ENCODE measurements at places on chromosomes 16 and 17. TPM values are rescaled to one million over a fixed set of nuclear protein-coding genes. Genes with fewer than 3 reads are reported as not detected.

RNF222 gene
- total RNA-seq = not detected

CD300LB gene
- not detected for total RNA-seq

ZSCAN10 gene
- 0.19 TPM for total RNA-seq

PRAC2 gene
- not detected for total RNA-seq

TBC1D3H gene
- total RNA-seq = not detected

MMP25 gene
- 2.2 TPM for total RNA-seq

SERPINF2 gene
- total RNA-seq = not detected

GRCh38 chr16:23960081-23960885 lies 124.5 kb downstream of the PRKCB start:
- no peak for DNase-seq

GRCh38 chr17:8622191-8622590 lies 8.3 kb downstream of the MYH10 start:
- no peak for DNase-seq

DNA sequence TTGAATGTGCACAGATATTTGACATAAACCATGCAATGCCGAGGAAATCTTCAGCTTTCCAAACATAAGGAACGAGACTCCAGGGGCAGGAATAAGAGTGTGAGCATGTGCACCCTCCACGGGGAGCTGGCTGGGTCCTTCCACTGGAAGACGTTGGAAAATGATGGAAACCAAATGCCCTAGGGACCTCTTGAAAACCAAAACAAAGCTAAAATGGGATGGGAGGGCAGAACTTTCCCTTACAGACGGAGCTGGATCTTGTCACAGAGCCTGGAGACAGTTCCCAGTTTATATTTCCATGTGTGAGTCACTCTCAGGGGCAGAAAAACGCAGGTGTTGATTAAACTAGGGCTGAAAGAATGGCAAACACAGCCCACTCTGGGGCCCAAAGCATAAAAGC lies 34.4 kb upstream of the DNAH17 start:
- DNase-seq = no peak

DNA sequence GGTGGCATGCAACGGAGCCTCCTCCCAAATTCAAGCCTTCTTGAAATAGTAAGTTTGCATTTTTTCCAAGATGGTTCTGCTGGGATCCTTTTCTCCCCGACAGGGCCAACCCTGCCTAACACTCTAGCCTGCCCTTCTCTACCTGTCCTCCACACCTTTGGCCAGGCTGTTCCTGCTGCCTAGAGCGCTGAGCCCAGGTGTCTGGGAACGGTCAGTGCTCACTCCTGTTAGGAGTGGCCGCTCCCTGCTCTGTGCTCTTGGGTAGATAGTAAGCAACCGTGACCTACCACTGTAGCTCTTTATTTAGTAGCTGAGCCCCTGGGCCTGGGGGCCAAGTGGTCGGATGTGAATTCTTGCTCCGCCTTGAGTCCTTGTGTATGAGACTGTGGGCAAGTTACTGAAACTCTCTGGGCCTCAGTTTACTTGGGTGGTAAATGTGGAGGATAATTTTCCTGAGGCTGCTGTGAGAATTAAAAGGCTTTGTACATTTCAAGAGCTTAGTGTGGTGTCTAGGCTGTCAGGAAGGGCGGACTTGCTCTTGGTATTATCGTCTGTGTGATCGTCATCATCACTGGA lies 44.0 kb upstream of the GSE1 start:
- DNase-seq = no peak

DNA sequence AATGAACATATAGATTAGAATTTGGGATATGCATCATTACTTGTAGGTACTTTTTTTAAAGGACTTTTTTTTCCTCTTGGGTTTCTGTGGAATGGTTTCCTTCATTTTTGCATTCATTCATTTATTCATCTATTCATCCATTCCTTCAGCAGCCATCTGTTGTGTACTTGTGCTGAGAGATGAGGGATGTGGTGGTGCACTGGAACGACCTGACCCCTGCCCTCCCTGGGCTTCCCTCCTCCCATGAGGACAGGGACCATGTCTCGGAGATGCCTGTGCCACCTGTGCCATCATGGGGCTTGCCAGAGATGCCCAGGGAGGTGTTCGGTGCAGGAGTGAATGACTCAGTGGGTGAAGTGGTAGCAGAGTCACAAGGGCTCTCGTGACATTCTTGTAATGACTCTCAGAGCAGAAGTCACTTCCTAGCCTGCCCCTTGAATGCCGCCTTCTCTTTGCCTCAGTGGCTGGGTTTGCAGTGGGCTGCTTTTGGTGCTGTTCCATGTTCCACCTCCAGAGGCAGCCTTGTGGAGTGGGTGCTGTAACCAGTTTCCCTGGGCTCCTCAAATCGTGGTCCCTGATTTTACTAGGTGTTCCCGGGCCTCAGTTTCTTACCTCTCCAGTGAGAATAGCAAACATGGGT lies 43.9 kb downstream of the CLEC16A start:
- DNase-seq = peak; percentile 93

GRCh38 chr16:89132194-89133005 lies 38.7 kb downstream of the ACSF3 start:
- DNase-seq = no peak

- no peak for DNase-seq
Observed at GRCh38 chr16:61901689-61902088, 134.5 kb downstream of the CDH8 start.

DNA sequence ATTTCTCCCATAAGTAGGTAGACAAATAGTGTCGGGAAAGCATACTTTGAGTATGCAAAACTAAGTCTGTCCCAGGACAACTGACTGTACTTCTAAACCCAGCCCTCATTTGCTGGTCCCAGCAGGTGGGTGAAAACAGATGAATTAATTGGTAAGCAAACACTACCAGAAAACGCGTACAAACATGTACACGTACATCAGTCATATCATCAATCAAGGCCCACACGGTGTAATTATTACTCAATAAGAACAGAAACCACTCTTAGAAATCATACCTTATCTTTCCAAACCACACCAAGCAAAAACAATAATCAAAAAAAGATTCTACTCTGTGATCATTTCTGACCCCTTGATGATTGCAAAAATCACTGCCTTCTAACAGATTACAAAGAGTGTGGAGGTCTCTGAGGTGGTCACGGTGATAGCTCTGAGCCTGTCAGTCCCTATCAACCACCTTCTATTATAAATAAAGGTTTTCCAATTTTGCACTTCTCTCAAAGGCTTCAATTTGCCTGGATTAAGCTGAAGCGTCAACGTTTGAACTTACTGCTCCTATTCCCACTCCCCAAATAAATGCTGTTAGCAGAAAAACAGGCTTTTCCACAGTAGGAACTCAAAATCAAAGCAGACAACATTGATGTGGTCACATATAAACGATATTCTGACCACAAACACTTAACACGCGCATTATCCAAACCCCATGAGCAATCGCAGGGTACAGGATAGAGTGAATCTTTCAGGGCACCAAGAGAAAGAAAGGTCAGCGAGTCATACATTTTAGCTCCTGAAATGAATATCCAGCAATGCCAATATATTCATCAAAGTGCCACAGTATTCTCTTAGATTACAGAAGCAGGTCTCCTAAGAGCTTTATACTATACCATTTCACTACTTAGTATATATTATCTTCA lies 211.9 kb downstream of the STX8 start:
- DNase-seq = peak; percentile 31

DNA sequence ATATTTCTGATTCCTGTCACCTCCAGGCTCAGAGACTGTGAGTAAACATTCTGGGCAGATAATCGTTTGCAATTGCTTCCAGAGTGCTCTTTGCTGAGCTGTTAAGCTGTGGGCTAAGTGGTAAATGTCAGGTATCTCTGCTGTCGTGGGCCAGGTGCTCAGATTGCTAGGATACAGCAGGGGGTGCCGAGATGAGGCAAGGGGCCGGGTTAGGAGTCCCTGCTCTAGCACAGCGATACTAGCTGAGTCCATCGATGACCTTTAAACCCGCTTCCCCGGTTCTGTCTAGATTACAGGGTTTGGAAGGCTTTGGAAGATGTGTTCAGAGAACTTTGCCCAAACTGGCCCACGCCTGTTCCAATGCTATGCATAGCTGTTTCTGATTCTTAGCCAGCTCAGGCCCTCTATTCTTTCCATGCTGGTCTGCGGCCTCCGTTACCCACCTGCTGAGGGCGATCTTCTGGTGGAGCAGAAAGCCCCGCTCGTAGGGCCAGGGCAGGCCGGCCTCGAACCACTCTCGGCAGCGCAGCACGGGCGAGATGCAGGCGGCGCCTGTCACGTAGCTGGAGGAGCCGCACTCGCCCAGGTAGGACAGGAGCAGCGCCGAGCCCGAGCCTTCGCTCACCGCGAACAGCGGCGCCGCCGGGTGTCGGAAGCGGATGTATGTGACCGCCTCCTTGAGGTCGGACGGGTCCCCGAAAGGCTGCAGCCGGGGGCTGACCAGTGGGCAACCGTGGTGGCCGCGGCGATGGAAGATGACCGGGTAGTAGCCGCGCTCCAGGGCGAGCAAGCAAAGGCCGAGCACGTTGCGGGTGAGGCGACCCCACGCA lies 979 bp downstream of the ABHD15 start:
- DNase-seq = peak; percentile 75

- DNase-seq = no peak
Observed at GRCh38 chr17:45759761-45760160, 24.4 kb upstream of the CRHR1 start.

- DNase-seq = no peak
Observed at GRCh38 chr17:41464682-41465081, 2.5 kb downstream of the KRT32 start.

- no peak for DNase-seq
Observed at GRCh38 chr17:81012574-81013447, 21.2 kb downstream of the CHMP6 start.

GRCh38 chr16:30896889-30897733 lies 697 bp downstream of the CTF1 start:
- DNase-seq = peak; percentile 89

DNA sequence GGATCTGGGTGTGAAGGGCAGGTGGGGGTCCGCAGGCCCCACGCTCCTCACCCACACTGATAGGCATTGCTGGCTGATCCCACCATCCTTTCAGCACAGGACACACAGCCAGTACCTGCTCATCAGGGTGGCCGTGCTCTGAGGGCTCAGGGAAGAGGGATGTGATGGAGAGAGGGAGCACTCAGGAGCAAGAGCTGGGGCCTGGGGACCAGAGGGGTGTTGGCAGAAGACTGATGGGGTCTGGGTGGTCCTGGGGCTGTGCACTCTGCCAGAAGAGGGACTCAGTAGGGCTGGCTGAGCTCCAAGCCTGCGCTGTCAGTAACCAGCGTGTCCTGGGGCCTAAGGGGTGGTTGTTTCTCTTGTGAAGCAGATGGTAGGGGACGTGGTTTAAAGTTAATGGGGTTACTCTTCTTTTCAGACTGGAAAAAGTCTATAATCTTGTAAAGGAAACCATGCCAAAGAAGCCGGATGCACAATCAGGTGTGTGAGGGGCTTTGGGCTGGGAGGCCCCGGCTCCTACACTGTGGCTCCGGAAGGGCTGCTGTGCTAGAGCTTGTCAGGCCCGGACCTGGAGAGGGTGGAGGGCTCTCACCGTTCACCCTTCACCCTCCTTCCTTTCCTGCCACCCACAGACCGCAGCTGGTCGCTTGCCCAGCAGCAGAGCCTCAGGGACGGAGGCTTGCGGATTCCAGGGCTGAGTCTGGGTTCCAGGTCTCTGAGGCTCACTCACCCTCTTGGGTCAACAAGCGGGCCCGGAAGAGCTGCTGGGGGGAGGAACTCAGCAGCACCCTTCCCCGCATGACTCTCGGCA lies 27.8 kb downstream of the POLR3E start:
- no peak for DNase-seq

- DNase-seq = no peak
Observed at GRCh38 chr17:50817838-50818237, 17.5 kb upstream of the WFIKKN2 start.

DNA sequence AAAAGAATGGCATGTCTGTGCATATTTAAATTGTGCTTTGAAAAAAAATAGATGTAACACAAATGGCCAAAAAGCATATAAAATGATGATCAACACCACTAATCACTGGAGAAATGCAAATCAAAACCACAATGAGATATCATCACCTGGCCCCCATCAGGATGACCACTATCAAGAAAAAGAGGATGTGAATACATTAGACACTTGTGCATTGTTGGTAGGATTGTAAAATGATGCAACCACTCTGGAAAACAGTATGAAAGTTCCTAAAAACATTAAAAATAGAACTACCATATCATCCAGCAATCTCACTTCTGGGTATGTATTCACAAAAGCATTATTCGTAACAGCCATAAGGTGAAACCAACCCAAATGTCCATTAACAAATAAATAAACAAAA lies 91.5 kb downstream of the SPAG9 start:
- DNase-seq = no peak

DNA sequence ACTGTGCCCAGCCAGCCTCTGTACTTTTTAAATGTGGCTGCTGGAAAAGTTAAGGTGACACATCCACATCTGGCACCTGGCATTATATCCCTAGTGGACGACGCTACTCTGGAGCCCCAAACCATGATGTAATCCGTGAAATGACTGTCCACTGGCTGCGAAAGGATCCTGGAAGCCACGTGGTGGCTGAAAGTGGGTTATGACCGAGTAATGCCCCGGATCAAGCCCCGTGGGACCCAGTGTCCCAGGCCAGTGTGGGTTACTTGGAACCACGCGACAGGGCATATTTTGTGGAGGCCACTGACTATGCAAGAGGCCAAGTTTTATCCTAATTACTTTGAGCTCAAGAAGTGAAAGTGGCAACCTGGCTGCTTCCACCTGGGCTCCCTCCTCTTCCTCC lies 79.6 kb downstream of the PGS1 start:
- no peak for DNase-seq
